ENCODE measurements at places on chromosomes 4 and X.
A peak's percentile ranks its signal among the peaks of the same experiment; 100 is the strongest.

GRCh38 chr4:156201050-156201449, 247.4 kb upstream of the CTSO start:
- DNase-seq, result no peak

DNA sequence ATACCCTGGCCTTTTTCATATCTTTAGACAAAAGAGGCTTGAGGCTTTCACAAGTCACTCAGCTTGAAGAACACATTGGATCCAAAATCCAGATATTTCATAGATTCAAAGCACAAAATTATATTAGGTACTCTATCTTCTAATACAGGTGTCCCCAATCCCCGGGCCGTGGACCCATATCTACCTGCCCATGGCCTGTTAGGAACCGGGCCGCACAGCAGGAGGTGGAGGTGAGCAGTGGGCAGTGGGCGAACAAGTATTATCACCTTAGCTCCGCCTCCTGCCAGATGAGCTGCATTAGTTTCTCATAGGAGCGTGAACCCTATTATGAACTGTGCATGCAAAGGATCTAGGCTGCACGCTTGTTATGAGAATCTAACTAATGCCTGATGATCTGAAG, 18.7 kb downstream of the YIPF7 start:
- DNase-seq, result no peak

GRCh38 chr4:26300314-26301307, 20.2 kb upstream of the RBPJ start:
- no peak for DNase-seq

DNA sequence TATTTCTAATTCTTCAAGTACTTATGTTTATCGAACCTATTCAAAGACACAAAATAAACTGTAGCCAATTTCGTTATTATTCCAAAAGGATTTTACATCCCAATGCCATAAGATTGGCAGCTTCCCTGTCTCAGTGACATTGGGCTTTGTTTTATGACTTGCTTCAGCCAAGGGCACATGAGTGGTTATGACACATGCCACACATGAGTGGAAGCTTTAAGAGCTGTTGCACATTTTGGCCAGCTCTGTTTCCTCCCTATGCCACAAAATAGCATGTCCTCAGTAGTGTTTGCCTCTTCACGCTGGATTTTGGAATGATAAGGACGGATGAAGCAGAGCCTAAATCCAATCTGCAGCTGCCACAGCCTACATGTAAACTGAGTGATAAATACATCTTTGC, 21.9 kb downstream of the SEC24D start:
- DNase-seq, result no peak

DNA sequence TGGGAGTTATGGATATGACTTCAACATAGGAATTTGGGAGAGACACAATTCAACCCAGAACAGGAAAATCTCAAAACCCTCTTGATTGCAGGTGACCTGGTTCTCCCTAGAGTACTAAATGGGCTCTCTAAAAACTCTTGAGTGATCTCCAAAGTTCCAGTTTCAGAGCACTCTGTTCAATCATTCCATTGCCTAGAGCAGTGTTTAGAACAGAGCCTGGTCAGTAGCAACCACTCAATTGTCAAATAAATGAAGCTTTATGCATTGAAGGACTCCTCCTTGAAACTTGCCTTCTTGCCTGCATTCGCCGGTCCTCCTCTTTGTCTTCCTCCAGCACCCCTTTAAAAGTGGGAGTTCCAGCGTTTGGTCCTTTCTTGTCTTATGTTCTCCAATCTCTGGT, 85.8 kb downstream of the KIT start:
- DNase-seq, result no peak

- DNase-seq, result no peak
Measured at GRCh38 chrX:139842326-139843185, 90.3 kb downstream of the ATP11C start.

DNA sequence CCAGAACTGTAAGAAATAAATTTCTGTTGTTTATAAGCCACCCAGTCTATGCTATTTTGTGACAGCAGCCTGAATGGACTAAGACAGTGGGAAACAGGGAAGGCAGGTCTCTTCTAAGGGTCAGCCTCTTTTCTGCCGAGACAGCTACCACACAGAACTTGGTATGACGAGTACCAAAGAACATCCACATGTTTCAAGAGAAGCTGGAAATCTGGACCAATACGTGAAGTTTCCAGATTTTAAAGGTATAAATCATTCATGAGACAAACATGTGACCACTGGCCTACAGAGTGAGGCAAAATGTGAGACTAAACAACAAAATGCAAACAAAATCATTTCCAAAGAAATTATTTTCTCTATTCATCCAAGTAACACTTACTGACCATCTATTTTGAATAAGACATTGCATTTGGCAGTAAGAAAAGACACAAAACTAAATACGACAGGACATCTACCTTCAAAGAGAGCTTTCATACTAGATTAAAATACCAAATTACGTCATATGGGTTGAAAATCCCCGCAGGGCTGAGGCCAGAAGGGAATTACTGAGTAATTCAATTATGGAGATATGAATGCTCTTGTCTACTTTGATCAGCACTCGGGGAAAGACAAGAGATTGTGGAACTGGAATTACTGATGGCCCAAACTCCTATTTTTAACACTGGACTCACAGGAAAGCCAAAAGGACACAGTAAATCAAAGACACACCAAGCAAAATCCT, 7.2 kb downstream of the SCARB2 start:
- no peak for DNase-seq

DNA sequence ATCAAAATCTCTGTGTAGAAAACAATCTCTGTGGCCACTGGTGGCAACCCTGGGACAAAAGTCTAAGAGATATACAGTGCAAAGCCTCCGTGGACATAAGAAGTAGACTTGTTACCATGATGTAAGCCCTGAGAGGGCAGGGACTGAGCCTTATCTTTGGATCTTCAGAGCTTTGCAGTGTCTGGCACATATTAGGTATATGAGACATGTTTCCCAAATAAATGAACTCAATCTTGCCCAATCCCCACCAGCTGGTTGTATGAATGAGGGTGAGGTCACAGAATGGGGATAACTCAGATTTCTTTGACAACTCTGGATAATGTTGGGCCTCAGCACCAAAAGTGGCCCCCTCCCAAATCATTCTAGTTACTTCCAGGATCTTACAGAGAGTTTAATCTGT, 511.4 kb upstream of the DIPK2B start:
- peak; percentile 64 for DNase-seq

DNA sequence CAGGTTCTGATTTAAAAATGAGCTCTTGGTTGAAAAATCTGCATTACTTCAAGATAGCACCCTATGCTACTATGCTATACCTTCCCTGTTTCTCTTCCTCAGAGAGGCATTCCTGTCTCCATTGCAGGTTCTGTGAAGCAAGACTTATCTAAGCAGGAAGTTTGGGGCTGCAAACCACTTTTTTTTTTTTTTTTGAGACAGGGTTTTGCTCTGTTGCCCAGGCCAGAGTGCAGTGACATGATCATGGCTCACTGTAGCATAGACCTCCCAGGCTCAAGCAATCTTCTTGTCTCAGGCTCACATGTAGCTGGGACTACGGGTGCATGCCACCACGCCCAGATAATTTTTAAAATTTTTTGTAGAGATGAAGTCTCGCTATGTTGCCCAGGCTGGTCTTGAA, 4.0 kb upstream of the CCNG2 start:
- no peak for DNase-seq

GRCh38 chr4:22857411-22857810, 164.7 kb downstream of the GBA3 start:
- DNase-seq, result no peak
